ENCODE measurements at places on chromosomes 5 and 9. TPM values are rescaled to one million over a fixed set of nuclear protein-coding genes. Genes with fewer than 3 reads are reported as not detected.

DNA sequence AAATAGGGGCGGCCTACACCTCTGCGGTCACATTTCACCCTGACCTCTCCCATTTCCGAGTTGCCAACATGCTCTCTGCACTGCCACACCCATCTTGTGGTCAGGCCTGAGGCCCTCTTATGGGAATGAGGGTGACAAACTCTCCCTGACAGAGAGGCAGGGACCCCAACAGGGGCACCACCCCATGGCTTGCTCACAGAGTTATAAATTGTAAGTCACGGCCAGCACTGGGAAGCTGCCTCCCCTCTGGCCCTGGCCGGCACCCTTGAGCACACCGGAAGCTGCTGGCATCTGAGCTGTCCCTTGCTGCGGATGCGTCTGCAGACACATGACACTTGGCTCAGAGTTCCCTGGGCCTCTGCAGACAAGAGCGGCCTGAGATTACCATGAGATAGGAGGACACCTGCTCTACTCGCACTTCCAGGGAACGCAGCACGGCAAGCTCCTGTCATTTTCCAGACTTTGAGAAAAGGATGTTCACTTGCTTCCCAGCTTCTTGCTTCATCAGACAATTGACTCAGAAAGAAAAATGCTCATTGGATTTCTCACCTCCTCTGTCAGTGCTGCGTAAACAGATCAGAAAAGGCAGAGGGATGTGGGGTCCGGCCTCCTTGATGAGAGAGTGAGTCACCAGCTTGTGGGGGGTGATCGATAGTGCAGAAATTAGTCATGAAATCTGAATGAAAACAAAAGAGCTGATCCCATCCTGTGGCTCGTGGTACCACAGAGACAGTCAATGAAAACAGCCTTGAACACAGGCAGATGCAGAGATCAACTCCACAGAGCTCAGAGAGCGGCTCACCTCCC, 269.8 kb downstream of the SYK start:
- no peak for DNase-seq

DNA sequence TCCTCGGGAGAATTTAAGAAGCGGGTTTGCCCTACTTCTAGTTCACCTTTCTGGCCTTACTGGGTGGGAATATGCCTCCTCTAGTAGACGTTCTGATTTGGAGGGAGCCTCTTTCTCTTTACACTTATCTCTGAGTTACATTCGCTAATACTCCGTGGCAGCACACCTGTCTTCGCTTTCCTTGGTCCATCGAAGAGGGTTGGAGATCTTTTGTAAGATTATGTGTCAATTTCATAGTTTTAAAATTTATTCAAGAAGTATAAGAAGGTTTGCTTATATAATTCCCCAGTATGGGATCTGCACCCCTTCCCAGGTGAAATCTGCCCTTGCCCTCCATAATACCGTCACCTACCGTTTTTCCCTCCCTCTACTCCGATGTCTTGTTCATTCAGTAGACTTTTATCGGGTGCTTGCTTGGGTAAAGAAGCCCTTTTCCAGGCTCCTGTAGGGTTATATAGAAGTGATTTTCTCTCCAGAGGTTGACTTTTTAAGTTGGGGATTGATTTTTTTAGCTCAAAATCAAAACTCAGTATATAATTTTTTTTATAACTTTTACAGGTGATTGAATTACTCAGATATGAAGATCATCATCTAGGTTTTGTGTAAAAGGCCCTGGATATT, 1.1 kb downstream of the GPBP1 start:
- no peak for DNase-seq

DNA sequence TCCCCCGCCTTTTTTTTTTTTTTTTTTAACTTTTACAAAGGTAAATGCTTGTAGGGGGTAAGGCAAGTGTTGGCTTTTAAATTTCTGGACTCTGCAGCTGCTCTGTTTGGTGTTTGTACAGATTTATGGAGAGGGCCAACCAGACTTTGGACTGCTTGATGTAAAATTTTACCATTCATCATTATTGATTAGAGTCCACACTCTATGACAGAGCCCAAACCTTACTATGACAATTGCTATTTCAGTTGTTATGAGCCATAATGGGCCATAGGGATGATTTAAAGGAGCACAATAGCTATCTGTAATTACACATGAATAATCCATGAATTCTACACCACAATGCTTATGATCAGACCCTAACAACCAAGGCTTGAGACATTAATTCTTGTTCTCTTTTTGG, 867.2 kb downstream of the NR2F1-AS1 start:
- no peak for DNase-seq

FER gene
- total RNA-seq: 99.2 TPM

CDC20B gene
- not detected for total RNA-seq

GRCh38 chr9:22009506-22009867, 382 bp upstream of the CDKN2B start:
- DNase-seq: no peak

FOXI1 gene
- not detected for total RNA-seq

MAP1B gene
- total RNA-seq: 218 TPM

DNA sequence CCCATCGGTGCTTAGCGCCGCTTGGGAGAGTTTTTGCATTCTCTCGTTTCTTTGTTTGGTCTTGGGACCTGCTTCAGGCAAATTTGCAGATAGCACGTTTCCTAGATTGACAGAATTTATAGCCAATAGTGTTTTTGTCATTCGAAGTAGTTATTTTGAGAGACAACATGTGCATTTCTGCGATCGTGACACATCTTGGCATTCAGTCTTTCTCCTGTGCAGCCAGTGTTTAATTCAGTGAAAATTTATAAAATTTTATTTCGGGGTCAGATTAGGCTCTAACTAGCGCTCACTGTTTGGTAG, 830 bp downstream of the PRRC1 start:
- no peak for DNase-seq

- DNase-seq: no peak
Measured at GRCh38 chr9:115469841-115470240, 351.9 kb upstream of the TNC start.

LOX gene
- total RNA-seq: 25.3 TPM

DNA sequence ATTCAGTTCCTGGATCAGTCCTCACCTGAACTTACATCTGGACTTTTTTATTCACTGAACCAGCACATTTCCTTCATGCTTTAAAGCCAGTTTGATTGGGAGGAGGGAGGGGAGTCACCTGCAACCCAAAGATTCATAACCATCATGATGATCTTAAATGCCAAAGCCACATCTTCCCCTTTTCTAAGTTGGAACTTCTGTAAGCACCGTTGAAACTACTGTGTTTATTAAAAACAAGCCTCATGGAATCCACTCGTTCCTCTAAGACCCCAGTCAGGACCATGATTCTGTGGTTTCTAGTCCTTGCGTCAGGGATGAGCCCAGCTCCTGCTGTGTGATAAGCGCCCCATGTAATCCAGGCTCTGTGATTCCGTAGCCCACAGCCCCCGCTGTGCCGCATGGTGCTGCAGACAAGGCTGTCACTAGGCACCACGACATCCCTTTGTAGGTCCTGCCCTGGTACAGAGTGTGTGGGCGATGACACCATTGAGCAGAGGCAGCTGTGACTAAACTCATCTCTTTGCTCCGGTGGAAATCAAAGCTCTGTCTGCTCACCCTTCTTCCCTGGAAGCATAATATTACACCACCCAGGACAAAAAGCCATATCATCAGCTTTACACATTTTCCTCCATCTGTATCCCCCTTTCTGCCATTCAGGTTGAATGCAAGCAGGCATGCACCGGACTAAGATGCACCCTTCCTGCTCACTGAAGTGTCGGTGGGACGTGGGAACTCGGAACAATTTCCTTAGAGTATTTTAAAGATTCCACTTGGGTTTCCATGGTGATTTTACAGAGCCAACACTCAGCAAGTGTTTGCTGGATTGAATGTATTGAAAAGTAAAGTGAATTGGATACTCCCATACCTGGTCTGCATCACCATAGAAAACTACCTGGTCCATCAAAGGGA, 132.0 kb upstream of the FSTL4 start:
- DNase-seq: no peak

DNA sequence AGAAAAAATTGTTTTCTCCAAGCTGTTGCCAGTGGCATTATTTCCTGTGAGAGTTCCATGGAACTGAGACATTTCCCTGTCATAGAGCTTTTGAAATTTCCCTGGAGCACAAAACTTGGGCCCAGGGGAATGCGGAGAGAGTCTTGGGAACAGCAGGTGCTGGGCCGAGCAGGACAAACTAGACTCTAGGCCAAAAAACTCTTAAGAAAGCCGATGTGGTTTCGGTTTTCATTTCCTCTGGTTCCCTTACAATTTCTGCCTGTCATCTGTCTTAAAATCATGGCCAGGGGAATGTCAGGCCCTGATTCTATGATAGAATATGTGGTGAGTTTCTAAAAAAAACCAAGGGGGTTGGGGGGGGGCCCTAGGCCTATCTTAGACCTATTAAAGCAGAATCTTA, 4.6 kb downstream of the SLC35A4 start:
- DNase-seq: no peak

DNA sequence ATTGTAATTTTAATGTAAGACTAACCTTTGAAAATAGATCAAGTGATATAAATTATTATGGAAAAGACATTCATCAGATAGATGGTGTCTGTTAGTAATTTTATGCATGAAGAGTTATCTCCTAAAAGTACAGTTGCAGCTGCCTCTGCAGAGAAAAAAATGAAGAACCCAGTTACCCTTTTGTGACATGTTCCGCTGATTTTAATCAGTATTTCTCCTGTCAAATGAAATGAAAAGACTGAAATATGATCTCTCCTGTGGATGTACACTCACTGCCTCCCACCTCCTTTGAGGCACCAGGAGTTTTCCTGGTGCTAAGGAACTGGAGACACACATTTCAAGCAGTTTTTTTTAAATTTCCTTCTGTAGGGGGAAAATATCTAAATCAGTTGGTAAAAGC, 277.4 kb downstream of the KIF4B start:
- DNase-seq: no peak

CD74 gene
- 989 TPM for total RNA-seq

DAB2IP gene
- total RNA-seq: 70.7 TPM
